Stimulated activated naive CD4-positive, alpha-beta T cell treated with Interleukin-2 at 50 U/mL for 16 hours (primary cell): ENCODE measurements at places on chromosomes 7 and 10.

DNA sequence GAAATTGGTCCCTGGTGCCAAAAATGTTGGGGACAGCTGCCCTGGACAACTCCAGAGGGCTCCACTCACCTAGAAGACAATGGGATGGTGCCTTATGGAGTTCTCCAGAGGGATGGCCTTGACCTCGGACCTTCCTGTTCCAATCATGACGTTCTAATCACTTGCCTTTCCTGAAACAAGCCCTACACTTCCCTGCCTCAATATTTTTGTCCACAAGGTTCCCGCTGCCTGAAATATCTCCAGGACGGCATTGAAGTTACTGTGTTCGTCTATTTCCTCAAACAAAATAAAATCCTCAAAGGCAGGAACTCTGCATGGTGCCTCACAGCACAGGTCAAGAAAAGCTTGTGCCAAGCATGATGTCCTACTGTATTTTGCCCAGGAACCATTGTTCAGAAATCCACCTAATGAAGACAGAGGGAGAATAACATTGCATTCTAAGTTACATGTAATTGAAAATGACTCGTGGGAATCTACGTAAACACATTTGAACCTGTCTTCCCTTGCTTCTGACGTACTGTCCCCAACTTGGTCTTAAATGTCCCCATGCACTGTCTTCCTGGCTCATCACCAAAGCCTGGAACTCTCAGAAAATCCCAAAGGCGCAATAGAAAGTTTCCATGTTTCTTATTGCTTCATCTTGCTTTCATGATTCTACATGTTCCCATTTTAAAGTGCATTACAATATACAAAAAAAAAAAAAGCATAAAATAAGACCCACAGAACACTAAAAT, 342.3 kb upstream of the NRP1 start:
- DNase-seq: no peak

- no peak for DNase-seq
These were observed 60.4 kb downstream of the PAX2 start for GRCh38 chr10:100805543-100806355.

- DNase-seq: no peak
These were observed 27.7 kb downstream of the PHYH start for GRCh38 chr10:13272164-13272571.

GRCh38 chr7:122135275-122135674, 8.8 kb downstream of the AASS start:
- DNase-seq: no peak

- DNase-seq: no peak
These were observed 6.0 kb downstream of the LDB1 start for GRCh38 chr10:102113956-102114857.

DNA sequence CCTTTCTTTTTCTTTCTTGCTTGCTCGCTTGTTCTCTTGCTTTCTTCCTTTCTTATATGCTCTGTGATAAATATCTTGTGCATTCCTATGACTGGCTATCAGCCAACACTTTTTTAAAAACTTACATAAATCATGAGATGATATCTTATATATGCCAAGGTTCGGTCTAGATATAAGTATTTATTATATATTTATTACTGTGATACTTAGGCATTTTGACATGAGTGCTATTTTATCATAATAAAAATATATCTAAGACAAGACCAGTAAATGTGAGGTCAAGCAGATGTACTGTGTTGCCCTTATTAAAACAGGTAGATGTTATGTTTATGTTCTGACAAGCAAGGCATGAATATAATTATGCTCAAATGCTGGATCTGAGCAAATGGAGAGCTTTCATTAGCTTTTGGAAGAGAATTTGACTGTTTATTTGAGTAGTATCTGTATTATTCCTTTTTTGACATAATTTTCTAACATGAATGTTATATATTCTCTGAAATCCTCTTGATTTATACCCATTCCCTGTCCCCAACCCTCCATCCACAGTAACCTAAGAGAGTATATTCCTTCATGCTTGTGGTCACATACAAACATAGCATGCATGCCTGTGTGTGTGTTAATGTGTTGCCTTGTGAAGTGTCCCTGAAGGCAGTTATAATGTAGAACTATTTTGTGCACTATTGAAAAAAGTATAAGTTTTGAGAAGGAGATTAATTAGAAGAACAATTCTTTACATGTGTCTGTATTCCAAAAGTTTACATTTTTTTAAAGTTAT, 158.0 kb downstream of the HDAC9 start:
- no peak for DNase-seq

DNA sequence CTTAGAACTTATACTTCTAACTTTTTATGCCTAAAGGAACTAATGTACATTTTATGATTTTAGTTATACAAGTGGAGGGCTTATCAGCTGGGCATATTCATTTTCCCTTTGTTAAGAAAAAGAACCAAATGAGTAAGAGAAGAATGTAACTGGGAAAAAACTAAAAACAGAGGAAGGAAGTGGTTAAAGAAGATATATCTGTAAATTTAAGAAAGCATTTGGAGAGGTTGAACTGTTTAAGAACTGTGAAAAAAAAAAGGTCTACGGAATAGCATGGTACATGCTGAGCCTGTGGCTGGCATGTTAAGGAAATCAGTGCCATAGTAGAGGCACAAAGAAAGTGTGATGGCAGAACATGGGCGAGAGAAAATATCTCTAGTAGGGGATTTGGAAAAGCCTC, 6.2 kb downstream of the MDFIC start:
- no peak for DNase-seq
